ENCODE measurements at places on chromosomes 1 and 21.

- DNase-seq, result no peak
These were observed 128.9 kb upstream of the ADAR start for GRCh38 chr1:154736841-154737240.

DNA sequence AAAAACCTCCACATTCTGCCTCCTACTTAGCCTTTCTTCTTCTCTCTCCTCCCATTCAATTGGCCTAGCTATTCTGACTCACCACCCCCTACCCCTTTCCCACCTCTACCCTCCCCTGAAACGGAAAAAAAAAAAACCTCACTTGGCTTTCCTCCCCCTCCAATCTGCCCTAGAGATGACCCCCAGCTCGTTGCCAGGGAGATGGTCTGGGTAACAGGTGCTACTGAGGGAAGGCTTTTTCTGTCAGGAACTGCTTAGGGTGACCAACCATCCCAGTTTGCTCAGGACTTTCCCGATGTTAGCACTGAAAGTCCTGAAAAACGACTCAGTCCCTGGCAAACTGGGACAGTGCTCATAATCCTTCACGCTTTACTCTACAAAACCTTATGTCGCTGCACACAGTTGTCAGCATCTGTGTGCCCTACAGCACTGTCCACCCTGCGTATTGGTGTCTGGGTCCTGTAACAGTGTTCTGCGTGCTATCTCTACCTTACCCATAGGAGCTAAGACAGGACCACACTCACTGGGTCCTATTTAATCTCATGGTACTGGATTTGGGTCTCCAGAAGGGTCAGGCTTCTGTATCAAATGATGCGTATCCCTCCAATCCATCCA is 7.7 kb upstream of the CADM3 start:
- DNase-seq, result no peak

DNA sequence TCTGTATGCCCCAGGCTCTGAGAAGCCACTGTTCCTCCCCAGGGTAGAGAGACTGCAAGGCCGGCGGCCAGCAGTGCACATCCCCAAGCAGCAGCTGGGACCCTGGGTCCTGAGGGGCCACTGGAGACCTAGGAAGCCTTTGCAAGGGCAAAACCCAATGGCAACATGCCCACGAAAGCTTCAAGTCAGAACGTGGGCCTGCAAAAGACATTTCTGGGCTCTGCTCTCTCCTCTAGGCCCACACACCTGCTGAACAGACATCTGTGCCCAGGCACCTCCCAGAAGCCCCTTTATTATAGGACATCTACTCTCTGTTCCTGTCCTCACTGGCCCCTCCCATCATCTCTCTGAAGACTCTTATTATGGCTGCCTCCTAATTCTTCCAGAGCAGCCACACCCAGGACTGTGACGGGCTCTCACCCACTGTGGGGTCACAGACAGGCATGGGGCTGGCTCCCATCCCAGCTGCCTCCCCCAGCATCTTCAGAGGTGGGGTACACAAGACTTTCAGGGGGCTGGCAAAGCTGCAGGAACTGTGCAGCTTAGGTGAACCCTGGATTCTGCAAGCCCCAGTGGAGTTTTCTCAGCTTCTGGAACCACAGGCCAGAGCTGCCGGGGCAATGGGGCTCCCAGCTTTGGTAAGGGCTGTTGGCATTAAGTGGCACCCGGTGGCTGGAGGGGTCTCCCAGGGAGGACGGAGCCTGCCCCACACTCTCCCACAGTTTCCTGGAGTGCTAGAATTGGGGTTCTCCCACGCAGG is 12.6 kb downstream of the TRIM11 start:
- no peak for DNase-seq

GRCh38 chr21:27329255-27329851 is 362.5 kb upstream of the ADAMTS5 start:
- DNase-seq, result no peak

GRCh38 chr1:116997636-116998035 is 3.9 kb upstream of the CD101 start:
- no peak for DNase-seq

- no peak for DNase-seq
These were observed 65.0 kb downstream of the ABL2 start for GRCh38 chr1:179164494-179164893.

DNA sequence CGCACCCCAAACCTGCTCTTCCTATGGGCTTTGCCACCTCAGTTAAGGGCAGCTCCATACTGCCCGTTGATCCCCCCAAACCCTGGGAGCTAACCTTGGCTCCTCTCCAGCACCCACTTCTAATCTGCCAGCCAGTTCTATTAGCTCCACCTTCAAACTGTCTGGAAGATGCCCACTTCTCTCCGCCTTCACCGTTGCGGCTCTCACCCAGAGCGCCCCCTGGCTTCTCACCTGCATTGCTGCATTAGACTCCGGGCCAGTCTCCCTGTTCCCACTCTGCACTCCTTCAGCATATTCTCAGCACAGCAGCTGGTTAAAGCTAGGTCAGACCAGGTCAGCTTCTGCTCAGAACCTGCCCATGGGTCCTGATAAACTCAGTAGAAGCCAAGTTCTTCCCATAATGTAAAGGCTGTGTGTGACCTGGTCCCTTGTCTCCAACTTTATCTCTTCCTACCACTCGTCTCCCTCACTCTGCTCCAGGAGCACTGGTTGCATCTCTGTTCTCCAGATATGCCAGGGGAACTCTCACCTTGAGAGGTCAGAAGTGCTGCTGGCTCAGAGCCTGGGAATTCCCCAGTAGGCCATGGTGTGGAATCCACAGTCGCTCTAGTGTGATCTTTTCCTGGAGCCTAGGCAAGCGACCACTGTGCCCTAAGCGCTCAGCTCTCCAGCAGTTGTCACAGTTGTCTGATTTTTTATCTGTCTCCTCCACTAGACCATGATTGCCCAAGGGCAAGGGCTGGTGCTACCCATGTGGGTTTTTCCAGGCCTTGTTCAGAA is 150.3 kb downstream of the HMGB4 start:
- no peak for DNase-seq

- no peak for DNase-seq
These were observed 41.0 kb downstream of the WASF2 start for GRCh38 chr1:27448982-27449381.

GRCh38 chr1:63859480-63860275 is 85.9 kb downstream of the ROR1 start:
- no peak for DNase-seq

- no peak for DNase-seq
These were observed 11.2 kb upstream of the H3-3A start for GRCh38 chr1:226051365-226051764.

DNA sequence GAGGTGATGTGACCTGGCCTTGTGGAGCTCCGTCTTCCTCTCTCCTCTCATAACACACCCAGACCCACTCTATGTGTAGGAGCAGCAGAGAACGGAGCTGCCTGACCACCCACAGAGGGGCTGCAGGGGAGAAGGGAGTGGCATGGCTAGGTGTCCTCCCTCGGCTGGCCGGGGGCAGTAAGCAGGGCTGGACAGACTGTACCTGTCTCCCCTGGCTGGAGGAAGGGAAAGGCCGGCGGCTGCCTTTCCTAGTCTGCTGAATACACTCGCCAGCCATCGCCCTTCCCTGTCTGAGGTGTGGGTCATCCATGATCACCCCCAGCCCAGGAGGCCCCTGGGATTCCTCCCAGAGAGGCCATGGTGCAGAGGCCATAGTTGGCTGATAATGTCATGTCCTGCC is 187.2 kb upstream of the AJAP1 start:
- no peak for DNase-seq

GRCh38 chr1:65195495-65196417 is 47.8 kb downstream of the AK4 start:
- DNase-seq, result no peak

DNA sequence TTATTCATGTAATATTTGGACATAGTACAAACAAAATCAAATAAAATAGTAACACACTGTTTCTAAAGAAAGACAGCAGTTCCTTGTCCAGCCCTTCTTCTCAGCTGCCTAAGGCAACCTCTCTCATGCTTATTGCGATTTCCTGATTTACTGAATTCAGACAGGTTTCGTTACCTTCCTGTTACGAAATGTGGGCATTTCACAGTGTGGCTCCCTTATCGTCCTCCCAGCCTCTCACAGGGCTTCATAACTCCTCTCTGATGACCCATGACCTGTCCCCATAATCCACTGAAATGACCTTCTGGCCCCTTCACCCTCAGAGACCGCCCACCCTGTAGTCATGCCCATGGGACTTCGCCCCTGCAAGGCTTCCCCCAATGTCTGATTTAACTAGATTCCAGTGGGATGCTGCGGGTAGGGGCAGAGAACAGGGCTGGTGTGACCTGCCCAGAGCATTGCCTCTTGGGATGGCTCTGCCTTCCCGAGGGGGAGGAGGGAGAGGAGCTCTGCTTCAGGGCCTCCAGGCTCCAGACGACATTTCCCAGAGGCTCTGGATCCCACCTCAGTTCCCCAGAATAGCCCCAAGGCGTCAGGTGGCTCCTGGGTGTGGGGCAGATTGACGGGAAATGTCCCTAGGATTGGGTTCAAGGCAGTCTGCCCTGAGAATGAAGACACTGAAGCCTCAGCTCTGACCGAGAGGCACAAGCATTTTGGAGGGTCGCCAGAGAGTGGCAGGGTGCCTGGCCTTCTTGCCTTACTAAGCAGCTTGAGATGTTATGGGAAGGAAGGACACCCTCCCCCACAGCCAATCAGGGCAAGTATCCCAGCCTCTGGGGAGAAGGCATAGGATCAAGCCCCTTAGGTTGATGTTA is 20.6 kb downstream of the PADI2 start:
- DNase-seq, result no peak

- DNase-seq, result no peak
These were observed 104.7 kb downstream of the MRPS6 start for GRCh38 chr21:34177919-34178567.

- no peak for DNase-seq
These were observed 34.0 kb upstream of the ADGRL4 start for GRCh38 chr1:79040424-79041082.

- DNase-seq, result no peak
These were observed 3.5 kb upstream of the CD244 start for GRCh38 chr1:160866001-160866694.

GRCh38 chr1:67664048-67664447 is 21.0 kb upstream of the GADD45A start:
- DNase-seq, result no peak

- no peak for DNase-seq
These were observed 104.4 kb downstream of the PTPN14 start for GRCh38 chr1:214446772-214447556.

GRCh38 chr21:42784896-42785451 is 94.4 kb downstream of the WDR4 start:
- DNase-seq, result no peak

DNA sequence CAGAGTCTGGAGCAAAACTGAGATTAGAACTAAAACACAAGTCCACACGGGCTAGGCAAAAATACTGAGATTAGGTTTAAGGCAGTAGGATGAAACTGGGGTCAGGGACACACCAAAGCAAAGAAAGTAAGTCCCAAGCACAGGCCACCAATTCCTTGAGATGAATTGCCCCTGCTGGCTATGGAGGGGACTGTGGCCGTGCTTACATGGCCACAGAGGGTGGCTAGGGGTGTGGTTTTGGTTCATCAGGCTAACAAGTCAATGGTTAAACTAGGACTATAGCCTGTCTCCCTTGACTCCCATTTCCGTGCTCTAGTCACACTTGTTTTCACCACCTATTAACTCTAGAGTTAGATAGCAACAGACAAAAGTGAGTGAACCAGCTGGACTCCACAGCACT is 394.8 kb downstream of the PBX1 start:
- DNase-seq, result no peak

DNA sequence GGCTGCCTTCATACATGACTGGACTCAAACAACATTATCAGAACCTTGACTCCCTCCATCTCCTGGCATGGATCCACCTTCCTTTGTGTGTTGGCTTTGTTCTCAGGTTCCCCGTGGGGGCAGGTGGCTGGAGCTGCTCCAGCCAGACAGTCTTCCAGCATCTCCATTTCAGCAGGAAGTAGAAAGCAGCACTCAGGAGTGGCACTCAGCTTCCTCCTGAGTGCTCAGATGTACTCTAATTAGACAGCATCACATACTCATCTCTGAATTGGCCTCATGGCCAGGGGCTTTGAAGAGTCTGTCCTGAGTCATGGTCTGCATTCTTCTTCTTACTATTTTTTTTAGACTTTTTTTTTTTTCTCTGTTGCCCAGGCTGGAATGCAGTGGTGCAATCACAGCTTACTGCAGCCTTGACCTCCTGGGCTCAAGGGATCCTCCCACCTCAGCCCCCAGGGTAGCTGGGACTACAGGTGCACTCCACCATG is 27.9 kb downstream of the OVAAL start:
- no peak for DNase-seq

DNA sequence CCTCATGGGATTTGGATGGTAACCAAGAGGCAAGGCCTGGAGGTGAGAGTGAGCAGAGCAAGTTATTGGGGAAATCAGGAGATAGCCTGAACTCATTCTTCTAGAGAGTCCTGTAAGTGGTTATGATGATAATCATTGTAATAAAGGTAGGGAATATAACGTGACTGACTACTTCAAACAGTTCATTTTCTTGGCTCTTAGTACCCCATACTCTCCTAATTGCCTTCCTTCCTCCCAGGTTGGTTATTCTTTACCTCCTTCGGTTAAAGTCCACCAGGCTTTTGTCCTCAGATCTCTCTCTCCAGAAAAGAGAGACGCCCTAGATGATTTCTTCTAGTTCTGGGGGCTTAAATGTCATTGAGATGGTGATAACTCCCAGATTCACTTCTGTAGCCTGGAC is 35.3 kb downstream of the KIF1B start:
- no peak for DNase-seq

DNA sequence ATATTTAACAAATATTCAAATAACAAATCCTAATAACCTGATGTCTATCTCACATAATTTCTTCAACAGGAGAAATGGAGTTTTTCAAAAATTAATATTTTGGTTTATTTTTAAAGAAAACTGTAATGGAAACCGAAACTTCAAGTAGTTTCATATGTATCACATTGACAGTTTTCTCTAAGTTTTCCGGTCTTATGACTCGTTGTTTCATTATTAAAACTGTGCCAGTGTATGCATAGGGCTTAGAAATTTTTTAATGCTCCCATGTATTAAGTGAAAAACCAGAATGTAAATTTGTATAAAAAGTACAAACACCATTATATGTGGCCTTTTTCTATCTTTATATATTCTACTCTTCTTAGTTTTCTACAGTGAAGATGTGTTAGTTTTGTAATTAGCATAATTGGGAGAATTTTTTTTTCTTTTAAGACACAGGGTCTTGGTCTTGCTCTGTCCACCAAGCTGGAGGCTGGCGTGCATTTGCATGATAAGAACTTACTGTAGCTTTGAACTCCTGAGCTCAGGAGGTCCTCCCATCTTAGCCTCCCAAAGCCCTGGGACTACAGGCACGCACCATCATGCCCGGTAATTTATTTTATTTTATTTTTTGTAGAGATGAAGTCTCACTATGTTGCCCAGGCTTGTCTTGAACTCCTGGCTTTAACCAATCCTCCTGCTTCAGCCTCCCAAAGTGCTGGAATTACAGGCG is 43.9 kb upstream of the SAMSN1 start:
- DNase-seq, result peak; percentile 24

GRCh38 chr1:3022976-3023375 is 1.7 kb downstream of the ACTRT2 start:
- DNase-seq, result no peak

Data from CD4-positive, alpha-beta T cell treated with Interleukin-6 at 100 ng/mL for 8 hours (primary cell).